ENCODE measurements at places on chromosomes 5 and 9.

- no peak for DNase-seq
Observed at GRCh38 chr5:69372394-69372793, 2.8 kb downstream of the RAD17 start.

GRCh38 chr5:39631958-39632357, 207.2 kb upstream of the DAB2 start:
- no peak for DNase-seq

DNA sequence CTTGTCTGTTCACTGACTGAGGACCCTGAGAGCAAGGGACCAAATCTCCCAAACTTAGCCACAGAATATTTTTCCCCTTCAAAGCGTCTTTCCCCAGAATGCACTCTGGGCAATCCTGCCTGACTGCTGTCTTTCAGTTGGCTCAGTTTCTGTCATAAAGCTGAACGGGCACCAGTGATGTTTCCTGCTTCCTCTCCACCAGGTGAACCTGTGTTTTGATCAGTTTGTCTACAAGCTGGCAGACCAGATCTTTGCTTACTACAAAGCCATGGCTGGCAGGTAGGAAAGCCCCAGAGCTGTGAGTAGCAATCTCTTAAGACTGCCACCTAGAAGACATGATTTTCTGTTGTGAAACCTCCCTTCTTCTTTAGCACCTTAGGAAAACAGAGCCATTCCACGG, 61.8 kb downstream of the CYFIP2 start:
- DNase-seq: no peak

GRCh38 chr5:27479859-27480258, 441.5 kb upstream of the CDH9 start:
- DNase-seq: no peak

DNA sequence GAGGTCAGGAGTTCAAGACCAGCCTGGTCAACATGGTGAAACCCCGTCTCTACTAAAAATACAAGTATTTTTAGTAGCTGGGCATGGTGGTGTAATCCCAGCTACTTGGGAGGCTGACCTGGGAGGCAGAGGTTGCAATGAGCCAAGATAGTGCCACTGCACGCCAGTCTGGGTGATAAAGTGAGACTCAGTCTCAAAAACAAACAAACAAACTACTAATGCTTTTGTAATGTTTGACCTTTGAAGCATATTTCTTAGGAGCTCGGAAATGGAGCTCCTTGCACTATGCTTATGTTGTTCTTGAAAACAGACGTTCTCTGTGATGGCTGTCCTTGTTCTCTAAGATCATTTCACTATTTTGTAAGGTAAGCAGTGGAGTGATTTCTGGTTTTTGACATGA, 6.0 kb downstream of the F2RL2 start:
- no peak for DNase-seq

- peak; percentile 17 for DNase-seq
Observed at GRCh38 chr5:55681301-55681700, 30.8 kb downstream of the SLC38A9 start.

GRCh38 chr9:27335075-27335474, 38.1 kb upstream of the EQTN start:
- DNase-seq: no peak

DNA sequence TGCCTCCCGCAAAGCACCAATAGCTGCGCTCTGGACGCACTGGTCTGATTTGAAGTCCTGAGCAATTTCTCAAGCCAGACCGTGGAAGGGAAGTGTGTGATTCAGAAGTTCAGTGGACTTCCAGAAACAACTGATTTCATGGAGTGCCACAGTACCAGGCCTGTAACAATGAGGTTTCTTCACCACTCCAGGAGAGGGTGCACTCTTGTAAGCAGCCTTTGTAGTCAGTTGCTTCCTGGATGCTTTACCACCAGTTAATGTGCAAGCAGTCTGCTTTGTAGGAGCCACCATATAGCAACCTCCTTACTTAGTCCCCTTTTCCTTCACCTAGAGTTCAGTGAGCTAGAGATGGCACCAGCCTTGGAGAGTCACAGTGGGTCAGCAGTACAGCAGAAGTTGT, 12.3 kb downstream of the CAAP1 start:
- no peak for DNase-seq

All from hematopoietic multipotent progenitor cell treated with erythropoietin and hydrocortisone succinate and interleukin-3 and kit ligand, for 4 days (in vitro differentiated cells).